ENCODE measurements at places on chromosomes 13 and 19. TPM values are rescaled to one million over a fixed set of nuclear protein-coding genes. Genes with fewer than 3 reads are reported as not detected.

PTPRH gene
- total RNA-seq, result 2.1 TPM

DOCK6 gene
- total RNA-seq, result 17.1 TPM

DNA sequence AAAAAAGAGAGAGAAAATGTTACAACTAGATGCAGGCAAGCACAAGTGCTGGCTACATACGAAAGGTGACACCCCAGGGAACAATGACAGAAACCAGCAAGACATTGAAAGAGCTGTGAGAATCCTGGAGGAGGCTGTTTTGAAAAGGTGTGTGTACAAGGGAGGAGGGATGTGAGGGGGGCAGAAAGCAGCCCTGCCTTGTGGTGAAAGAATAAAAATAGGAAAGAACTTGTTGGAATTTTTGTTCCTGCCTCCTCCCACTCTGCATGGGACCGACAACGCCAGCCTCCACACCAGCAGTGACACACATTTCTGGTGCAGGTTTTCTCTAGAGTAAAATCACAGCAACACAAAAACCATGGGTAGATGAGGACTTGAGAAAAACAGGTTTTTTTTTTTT lies 1258.6 kb downstream of the PCDH9 start:
- no peak for DNase-seq
- no peaks in the 10 kb centered on the region for H3K27me3 ChIP-seq
- H3K27ac ChIP-seq, result no peak overlapping the region
- H3K4me1 ChIP-seq, result no peaks in the 10 kb centered on the region
- no peak overlapping the region for H3K4me3 ChIP-seq

C13orf42 gene
- total RNA-seq, result not detected

DNA sequence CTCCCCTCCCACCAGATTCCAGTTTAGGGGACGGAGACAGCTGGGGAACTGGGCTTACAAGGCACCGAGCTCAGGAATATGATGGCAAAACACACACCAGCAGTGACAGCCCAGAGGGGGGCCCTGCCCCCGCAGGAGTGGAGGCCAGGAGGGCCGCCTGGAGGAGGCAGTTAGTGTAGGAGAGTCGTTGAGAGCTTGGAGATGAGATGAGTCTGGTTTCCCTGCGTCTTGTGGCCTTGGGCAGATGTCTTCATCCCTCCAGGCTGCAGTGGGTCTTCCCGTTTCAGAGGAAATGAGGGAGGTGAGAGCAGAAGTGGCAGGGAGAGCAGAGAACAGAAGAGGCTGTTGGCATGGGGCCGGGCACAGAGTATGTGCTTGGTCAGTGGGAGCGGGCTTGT lies 4.9 kb downstream of the CELF5 start:
- DNase-seq, result no peak
- no peaks in the 10 kb centered on the region for H3K4me1 ChIP-seq
- no peaks in the 10 kb centered on the region for H3K36me3 ChIP-seq

GRCh38 chr19:35822579-35822978 lies 9.9 kb upstream of the PRODH2 start:
- H3K4me1 ChIP-seq, result no peaks in the 10 kb centered on the region
- no peaks in the 10 kb centered on the region for H3K36me3 ChIP-seq
- no peak overlapping the region for H3K27ac ChIP-seq
- no peak for DNase-seq
- no peak overlapping the region for H3K4me3 ChIP-seq

INSL3 gene
- total RNA-seq, result not detected

Data from sigmoid colon (tissue), 7 donors.